ENCODE measurements at places on chromosomes 5 and 9. TPM values are rescaled to one million over a fixed set of nuclear protein-coding genes. Genes with fewer than 3 reads are reported as not detected.

CCDC183 gene
- total RNA-seq: 0.20 TPM

TNFSF8 gene
- 23.9 TPM for total RNA-seq

GRCh38 chr9:74577956-74578355, 80.8 kb downstream of the RORB start:
- no peak for DNase-seq

- no peak for DNase-seq
Measured at GRCh38 chr5:143376911-143377813, 26.3 kb downstream of the NR3C1 start.

DNA sequence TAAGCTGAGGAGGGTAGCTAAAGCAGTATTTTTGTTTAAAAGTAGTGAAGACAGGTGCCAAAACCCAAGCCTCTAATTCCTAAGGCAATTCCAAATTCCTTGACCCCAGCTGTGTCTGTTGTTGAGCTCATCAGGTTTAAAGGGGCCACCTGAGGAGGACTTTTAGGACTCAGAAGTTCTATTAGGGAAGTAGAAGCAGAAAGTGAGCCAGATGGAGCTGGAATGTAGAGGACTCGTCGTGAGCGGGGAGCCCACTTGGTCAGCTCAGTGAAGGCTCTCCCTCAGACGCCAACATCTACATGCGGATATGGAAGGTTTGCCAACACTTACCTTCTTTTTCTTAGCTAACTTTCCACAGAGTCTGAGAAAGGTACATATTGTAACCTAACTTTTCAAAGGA, 102.8 kb downstream of the PLPPR1 start:
- no peak for DNase-seq

GRCh38 chr5:140966293-140967225, at the start of gene PCDHAC2:
PCDHAC2 (plus strand) TSS chr5:140966476; CDS start chr5:140966767, 291 bp downstream.
- no peak for DNase-seq

DNA sequence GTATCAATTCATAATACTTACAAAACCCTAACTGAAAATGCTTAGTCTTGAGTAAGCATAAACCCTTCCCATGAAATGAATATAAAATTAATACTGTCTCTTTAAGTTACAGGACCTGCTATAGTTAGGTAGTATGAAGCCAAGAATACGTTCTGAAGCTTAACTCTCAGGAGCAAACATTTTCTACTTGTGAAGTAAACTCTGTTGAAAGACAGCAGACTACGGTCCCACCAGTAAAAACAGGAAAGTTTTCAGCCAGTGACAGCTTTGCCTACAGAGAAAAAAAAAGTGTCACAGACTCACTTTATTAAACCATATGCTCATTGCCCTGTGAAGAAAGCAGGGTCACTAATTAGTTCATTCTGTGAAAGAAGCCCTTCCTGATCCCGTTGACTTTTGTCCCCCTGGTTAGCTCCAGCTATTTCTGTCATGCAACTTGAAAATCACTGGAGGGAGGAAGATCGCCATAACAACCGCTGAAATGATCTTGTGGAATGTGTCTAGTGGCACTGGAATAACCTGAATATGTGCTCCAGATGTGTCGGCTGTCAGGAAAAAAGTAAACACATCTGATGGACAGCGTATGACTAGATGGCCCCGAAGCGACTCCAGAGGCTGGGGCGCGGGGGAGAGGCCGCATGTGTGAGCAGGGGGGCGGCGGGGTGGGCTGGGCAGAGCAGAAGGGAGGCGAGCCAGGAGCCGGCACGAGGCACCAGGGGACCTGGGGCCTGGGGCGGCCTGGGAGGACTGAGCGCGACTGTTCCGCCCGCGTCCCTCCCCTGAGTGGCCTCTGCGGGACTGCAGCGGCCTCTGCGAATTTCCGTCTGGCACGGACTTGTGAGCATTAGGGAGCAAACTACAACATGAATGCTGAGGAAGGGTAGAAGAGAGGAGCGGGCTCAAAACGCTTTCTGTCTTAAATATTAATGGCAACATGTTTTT, 41.9 kb downstream of the BNC2 start:
- DNase-seq: no peak

DNA sequence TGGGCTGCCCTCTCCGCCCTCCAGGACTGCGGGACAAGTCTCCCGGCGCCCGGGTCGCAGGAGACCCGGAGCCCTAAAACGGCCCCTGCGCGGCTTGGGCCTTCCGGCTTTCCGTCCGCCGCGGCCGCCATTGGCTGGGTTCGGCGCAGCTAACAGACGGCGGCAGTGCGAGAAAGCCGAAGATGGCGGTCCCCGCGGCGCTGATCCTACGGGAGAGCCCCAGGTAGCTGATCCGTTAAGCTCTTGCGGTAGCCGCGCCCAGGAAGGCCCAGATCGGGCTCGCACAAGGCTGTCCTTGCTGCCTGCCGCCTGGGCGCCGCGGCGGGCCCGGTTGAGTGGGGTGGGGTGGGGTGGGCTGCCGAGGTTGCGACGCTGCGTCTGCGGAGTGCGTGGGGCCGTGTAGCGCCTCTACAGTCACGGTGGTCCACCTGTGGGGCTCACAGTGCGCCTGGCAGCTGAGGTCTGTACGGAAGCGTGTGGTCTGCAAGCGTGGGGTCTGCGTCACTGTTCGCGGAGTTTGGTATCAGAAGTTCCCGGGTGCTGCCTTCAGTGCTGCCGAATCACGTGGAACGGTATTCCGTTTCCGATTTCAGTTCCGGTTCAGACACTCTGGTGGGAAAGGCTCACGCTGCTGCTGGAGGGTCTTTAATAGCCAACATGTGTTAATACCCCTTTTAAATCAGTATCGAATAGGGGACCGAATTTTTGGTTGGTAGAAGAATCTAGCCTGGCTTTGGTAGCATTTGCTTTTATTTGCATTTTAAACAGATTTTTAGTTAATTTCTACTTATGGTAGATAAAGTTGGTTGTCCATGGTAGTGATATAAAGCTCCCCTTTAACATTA, at the start of gene COMMD10:
Gene COMMD10, plus strand, starts transcription at position 155 of the 845 bp plus-strand sequence.
- DNase-seq: peak; percentile 89

DNA sequence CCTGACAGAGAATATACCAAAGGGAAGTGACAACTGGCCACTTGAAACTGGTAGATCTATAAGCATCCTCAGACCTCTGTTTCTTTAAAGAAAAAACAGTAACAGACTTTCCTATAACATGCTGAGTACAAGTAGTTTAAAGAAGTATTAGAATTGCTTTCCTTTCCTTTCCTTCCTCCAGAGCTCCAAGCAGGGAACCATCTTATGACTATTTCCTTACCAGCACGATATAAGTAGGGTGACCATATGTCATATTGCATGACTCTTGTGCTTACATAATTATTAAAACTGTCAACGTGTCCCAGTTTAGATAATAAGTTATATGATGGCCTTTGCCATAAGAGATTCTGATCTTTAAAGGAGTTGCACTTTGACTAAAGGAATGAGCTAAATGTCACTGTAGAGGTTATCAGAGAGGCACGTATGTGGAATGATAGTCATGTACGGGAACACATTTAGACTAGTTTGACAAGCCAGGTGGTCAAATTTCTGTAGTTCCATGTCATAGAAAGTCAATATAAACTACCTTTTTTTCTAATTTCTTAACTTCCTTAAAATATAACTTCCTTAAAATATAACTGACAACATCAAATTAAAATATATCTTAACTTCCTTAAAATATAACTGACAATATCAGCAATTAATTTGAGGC, 212.7 kb upstream of the CD180 start:
- DNase-seq: no peak

DNA sequence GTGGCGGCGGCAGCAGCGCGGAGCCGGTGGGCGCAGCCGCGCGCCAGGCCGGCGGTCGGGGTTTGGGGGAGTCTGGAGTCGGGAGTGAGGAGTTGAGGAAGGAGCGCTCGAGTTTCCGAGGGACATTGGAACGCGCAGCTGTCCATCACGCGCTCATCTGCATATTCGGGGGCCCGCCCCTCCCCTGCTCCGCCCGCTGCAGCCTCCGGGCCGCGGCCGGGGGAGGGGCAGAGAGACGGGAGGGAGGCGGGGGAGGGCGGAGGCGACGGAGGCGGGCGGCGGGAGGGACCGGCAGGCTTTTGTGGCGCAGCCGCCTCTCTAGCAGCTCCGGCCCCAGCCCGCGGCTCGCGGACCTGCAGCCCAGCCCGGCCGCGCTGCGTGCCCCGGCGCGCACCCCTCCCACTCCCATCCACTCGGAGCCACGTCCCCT, at the start of gene IRX2:
Gene IRX2, minus strand, starts transcription at position 86 of the 430 bp plus-strand sequence. CDS start 264 bp downstream, outside the sequence.
- no peak for DNase-seq

DNA sequence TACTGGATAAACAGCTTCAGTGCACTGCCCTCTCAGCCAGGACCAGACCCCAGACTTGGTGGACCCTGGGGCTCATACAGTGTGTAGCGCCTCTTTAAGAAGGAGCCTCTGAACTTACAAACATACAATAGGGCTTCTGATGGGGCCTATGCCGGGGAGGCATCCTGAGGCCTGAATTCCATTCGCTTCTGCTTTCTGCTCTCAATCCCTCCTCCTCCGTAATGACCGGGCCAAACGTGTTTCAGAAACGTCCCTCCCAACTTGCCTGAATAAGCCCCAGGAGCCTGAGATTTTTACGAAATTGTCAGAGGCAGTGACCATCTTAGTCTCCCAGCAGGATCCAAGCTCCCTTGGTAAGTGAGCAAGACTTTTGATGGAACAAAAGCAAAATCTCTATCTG, 128.1 kb upstream of the BOD1 start:
- no peak for DNase-seq

GRCh38 chr5:122101636-122102285, 23.7 kb upstream of the LOX start:
- no peak for DNase-seq

GRCh38 chr5:140037012-140037411, 6.1 kb downstream of the NRG2 start:
- no peak for DNase-seq

DNA sequence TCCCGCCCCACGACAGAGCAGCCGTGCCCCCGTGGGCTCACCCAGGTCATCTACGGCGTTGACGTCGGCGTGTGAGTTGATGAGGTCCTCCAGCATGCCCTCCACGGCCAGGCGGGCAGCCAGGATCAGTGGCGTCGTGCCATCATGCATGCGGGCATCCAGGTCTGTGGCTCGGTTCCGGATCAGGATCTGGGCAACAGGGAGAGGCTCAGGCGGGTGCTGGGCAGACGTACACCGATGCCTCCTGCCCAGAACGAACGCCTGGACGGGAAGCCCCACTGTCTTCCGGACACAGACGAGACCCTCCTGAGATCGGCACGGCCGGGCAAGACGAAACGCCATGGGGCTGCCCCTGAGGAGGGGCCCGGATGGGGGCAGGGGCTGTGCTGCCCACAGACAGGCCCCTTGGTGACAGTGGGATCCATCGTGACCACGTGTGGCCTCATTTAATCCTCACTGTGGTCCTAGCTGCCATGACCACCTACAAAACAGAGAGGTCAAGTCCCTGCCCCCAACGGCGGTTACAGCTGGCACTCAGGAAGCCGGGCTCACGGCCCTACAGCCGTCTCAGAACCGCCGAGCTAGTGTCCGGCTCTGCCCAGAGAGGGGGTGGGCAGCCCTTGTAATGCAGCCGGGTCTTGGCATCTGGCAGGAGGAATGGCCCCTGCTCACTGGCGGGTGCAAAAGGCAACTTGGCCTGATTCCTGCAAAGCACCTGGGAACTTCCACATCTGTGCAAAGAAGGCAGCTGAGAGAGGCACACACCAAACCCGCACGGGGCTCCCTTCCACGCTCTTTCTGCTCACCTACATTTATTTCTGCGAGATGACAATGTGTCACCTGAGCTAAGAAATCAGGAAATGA, 16.5 kb upstream of the SEC16A start:
- DNase-seq: no peak

DNA sequence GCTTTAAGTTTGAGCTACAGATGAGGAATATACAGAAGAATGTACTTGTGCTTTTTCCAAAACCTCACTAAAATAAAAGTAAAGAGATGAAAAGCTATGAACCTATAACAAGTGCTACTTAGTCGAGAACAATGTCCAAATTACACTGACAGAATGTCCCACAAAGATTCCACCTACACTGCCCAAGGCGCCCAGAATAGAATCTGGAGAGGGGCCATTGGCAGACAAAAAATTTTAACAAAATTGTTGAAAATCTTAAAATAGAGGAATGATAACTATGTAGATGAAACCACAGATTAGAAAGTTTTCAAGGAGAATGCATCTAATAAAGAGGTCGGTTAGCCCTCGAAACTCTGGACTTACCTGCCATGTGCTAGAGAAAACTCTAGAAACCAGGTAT, 235.3 kb downstream of the CETN3 start:
- DNase-seq: no peak

DNA sequence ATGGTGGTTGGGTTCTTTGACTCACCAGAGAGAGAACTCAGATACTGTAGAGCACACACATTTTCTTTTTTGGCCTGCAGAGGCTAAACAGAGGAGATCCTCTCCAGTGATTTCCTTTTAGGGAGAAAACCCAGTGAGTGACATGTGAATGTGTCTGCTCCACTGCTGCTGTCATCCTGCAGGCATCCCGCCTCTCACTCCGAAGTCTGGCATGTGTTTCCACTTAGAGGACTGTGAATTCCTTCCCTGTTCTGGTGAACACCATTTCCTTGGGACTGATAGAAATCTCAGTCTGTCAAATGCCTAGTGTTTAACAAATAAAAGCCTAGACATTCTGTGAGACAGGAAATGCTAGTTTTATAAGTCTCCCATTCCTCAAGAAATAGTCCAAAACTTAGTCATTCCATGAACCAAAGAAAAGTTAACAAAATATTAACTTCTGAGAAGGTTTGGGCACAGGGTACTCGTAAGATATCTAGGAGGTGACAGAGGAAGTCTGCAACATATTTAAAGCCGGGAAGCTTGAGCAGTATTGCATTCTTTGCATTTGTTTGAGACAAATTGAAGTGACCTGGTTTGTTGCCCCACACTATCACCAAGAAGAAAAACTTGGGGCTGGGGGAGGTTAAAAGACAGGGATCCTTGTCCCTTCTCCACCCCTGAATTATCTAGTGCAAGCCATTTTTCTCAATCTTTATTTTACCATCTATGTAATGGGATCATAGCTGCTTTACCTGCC, 74.9 kb upstream of the NIPAL4 start:
- no peak for DNase-seq

- DNase-seq: no peak
Measured at GRCh38 chr5:107869438-107870115, 198.8 kb upstream of the EFNA5 start.

GRCh38 chr5:172546196-172546595, 91.9 kb upstream of the SH3PXD2B start:
- DNase-seq: no peak

- no peak for DNase-seq
Measured at GRCh38 chr9:124218987-124219461, 38.7 kb upstream of the NEK6 start.

- DNase-seq: no peak
Measured at GRCh38 chr5:145806923-145807322, 28.2 kb downstream of the PRELID2 start.

DNA sequence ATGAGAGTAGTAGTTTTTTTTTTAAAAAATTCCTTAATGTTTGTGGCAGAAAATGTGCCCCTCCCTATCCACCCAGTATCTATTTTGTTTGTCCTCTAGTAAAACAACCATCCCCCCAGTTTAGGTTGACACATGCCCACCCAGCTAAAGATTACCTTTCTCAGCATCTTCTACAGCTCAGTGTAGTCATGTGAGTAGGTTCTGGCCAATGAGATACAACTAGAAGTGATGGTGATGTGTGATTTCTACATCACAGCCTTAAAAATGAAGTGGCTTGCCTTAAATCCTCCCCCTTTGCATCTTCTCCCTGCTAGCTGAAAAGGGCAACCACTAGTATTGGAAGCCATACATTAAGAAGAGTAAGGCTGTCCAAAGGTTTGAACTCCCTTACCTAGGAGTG, 14.9 kb downstream of the CHD1 start:
- DNase-seq: no peak

Measured in activated CD8-positive, alpha-beta T cell treated with anti-CD3 and anti-CD28 coated beads for 36 hours (primary cell).